CD4-positive, alpha-beta T cell treated with Interleukin-2 at 100 ng/mL for 4 hours (primary cell): ENCODE measurements at places on chromosomes 16 and 17.
A peak's percentile ranks its signal among the peaks of the same experiment; 100 is the strongest.

DNA sequence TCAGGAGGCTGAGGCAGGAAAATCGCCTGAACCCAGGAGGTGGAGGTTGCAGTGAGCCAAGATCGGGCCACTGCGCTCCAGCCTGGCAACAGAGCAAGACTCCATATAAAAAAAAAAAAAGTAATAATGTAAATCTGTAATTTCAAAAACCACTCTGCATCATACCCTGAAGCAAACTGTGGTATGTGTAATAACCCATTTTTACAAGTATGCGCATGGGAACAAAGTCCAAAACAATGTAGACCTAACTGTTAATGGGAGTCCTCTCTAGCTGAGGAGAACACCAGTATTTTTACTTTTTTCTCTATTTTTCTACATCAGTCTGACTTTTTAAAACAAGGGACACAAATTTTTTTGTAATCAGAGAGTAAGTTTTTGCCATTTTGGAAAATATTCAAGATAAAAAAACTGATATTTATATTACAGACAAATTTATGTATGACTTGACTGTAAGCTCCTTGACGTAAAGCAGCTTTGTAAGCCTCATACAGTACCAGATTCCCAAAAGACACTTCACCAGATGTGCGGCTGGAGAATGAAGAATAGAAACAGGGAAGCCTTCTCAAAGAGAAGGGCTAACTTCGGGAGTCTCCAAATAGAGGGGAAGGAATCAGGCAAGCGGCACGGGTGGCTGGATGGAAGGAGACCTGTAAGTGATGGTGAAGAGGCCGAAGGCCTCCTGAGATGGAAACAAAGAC is 25.7 kb downstream of the CMTM4 start:
- no peak for DNase-seq

- no peak for DNase-seq
Measured at GRCh38 chr17:57959929-57960328, 4.7 kb upstream of the CUEDC1 start.

- no peak for DNase-seq
Measured at GRCh38 chr16:84427553-84427952, 59.2 kb downstream of the ATP2C2 start.

GRCh38 chr16:88678224-88678979 is 7.9 kb downstream of the SNAI3 start:
- DNase-seq: no peak

- no peak for DNase-seq
Measured at GRCh38 chr17:13153036-13153435, 135.2 kb upstream of the ELAC2 start.

GRCh38 chr17:76234354-76234679 is 6.0 kb downstream of the RNF157 start:
- DNase-seq: peak; percentile 18

- no peak for DNase-seq
Measured at GRCh38 chr17:21042458-21043295, at the start of gene USP22. USP22 (minus strand) TSS chr17:21043011; CDS start chr17:21042835, 176 bp downstream.

DNA sequence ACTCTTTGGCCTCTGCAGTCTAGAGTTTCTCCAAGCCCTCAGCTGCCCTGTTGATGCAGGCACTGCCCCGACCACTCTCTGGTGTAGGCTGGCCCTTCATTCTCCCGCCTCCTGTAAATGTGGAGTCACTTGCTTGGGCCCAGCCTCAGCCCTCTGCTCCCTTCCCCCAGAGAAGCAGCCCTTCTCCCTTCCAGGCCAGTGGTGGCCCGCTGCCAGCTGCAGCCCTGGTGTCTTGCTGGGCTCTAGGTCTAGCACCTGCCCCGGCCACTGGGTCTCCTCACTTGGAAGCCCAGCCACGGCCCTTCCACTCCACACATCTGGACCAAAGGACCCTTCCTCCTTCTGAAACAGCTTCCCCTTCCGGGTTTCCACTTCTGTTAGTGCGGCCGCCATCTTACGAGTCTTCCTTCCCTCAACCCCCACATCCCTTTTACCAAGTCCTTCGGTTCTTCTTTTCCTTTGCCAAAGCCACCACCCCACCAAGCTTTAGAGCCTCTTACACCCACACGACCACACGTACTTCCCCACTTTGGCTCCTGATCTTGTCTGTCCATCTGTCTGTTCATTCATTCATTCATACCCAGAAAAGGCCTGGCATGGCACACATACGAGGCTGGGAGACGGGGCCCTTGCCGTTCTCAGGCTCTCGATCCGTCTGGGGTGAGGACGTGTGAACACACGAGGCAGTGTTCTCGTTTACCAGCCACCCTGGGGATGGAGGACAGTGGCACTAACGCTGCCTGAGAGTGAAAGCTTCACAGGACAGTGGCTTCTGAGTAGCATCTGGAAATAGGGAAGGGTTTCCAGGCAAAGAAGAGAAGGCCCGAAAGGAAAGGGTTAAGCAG is 68.0 kb downstream of the ABR start:
- DNase-seq: no peak

DNA sequence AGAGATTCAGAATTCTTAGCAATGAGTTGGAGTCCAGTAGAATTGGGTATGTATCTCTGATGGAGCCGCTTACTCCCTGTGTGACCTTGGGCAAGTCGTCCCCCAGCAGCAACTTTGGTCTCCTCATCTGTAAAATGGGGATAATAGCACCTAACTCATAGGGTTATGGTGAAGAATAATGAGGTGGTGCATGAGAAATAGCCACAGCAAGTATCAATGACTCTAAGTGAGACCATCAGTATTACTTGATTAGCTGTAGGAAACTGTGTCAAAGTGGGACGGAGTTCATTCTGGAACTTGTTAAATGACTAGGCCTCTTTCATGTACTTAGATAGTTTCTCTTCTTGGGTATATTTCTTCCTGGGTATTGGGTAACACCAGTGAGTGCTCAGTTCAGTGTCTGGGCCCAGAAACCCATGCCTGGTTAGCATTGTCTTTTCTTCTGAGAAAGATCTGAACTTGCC is 6.4 kb downstream of the PRKCB start:
- DNase-seq: peak; percentile 36

- DNase-seq: no peak
Measured at GRCh38 chr16:4182581-4183236, 59.2 kb downstream of the SRL start.

- no peak for DNase-seq
Measured at GRCh38 chr17:81120695-81121621, 44.3 kb upstream of the PVALEF start.

GRCh38 chr17:59897090-59897489 is 4.2 kb downstream of the RPS6KB1 start:
- DNase-seq: no peak

- no peak for DNase-seq
Measured at GRCh38 chr16:86844695-86845094, 266.3 kb downstream of the FOXL1 start.

DNA sequence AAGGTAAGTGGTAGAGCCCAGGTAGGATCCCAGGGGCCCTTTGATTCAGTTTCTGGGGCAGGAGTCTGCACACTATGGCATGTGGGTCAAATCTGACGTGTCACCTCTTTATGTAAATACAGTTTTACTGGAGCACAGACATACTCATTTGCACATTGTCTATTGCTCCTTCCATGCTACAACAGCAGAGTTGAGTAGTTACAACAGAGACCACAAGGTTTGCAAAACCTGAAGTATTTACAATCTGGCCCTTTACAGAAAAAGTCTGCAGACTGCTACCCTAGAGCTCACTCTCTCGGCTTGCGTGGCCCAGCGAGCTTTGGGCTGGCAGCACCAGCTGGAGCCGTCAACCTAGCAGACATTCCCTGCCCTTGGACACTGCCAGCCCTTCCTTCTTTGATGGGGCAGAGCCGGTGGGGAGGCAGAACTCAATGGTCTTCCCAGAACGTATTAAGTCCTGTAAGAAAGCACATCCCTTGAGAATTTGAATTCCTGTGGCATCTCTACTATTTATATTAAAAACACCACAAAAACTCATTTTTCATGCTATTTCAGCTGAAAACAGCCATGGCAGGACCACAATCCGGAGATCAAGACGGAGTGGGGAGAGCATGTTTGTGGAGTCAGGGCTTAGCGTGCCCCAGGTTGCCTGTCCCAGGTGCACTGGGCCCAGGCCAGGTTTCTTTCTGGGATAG is 133.1 kb upstream of the NUDT7 start:
- DNase-seq: no peak

DNA sequence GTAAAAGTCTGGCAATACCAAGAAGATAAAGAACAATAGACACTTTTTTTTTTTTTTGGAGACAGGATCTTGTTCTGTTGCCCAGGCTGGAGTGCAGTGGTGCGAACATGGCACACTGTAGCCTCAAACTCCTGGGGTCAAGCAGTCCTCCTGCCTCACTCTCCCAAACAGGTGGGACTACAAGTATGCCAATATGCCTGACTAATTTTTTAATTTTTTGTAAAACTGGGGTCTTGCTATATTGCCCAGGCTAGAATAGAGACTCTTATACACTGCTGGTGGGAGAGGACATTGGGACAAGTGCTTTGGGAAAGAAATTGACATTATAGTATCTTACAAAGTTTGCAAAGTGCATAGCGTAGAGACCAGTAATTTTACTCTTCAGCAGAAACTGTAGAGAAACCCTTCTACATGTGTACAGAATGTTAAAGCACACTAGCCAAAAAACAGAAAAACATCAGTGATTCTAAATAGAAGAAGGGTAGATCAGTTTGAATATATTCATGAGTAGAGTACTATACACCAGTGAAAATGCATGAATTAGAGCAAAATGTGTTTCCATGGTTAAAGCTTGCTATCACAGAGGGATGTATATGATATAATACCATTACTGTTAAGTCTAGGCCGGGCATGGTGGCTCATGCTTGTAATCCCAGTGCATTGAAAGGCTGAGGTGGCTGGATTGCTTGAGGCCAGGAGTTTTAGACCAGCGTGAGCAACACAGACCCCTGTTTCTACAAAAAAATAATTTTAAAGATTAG is 7.0 kb upstream of the EFNB3 start:
- no peak for DNase-seq

- peak; percentile 56 for DNase-seq
Measured at GRCh38 chr17:45410144-45411091, 22.3 kb downstream of the ARHGAP27 start.

GRCh38 chr16:27304881-27305745 is 8.7 kb upstream of the IL4R start:
- DNase-seq: no peak

DNA sequence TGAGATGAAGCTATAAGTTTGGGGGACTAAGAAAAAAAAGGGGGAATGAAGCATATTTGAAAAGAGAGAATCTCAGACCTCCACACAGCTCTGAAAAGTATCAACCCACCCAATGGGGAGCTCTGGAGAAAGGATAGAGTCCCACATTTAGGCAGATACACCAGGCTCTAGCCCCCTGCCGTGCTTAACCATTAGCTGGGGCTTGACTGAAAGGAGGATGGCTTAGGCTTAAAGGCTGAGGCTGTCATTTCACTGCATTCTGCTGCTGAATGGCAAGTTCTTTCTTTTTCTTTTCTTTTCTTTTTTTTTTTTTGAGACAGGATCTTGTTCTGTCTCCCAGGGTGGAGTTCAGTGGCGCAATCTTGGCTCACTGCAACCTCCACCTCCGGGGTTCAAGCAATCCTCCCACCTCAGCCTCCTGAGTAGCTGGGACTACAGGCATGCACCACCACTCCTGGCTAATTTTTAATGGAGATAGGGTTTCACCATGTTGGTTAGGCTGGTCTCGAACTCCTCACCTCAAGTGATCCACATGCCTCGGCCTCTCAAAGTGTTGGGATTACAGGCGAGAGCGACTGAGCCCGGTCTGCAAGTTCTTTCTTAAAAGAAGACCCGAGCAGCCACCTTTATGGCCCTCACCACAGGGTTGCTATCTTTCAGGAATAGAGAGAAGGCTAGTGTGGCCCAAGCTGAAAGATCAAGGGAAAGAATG is 9.0 kb upstream of the MMP2 start:
- DNase-seq: no peak

GRCh38 chr17:37220607-37220953 is 155.2 kb upstream of the C17orf78 start:
- peak; percentile 23 for DNase-seq

DNA sequence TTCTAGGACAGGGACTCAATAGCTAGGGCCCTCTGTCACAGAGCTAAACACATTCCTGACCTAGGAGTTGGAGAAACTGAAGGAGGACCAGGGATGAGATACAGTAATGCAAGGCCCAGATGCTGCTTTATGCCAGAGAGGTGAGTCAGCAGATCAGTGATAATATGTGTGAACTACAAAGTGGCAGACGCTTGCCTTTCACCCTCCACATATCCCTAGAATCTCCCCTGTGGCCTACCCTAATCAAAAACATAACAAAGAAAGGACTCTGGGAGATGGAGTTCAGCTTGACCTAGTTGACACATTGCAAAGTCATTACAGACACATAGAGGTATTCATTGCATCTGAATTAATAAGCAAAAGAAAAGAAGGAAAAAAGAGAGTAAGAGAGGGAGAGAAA is 417.6 kb upstream of the DYNLRB2 start:
- no peak for DNase-seq

DNA sequence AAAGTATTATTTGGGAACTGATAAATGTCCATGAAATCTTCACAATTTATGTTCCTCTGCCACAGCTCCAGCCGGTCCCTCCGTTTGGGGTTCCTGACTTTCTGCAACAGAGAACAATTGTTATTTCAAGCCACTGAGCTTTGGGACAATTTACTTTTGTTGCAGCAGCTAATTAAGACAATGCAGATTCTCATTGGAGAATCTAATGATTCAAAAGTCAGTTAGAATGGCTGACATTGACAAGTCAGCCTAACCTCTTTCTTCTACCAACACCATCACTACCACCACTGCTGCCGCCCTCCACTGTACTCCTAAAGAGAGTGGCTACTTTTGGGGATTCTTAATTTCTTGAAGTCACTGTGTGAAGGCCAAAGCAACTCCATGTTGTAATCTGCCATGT is 15.0 kb upstream of the HEATR6 start:
- DNase-seq: no peak

GRCh38 chr16:27778926-27779570 is 229.1 kb downstream of the KATNIP start:
- DNase-seq: no peak

DNA sequence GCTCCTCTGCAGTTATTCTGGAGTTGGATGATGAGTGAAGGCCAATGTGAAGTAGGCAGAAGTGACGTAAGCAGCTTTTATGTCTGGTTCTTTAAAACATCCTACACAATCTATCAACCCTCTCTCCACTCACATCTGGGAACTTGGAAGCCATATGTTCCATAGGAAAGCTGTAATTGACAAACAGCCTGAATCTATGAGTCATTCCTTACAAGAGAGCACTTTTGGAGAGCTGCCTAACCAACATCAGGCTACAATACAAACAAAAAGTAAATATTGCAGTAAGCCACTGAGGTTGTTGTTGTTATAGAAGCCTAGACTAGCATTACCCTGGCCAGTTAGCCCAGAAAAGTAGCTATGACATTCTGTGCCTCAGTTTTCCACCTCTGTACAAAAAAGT is 5.9 kb downstream of the CCL7 start:
- no peak for DNase-seq
